ENCODE measurements at places on chromosomes 5 and 9. TPM values are rescaled to one million over a fixed set of nuclear protein-coding genes. Genes with fewer than 3 reads are reported as not detected.

The CCL27 gene
- total RNA-seq: not detected

The LRRC14B gene
- total RNA-seq: not detected

- DNase-seq: no peak
Observed at GRCh38 chr5:179620703-179621350, 2.6 kb downstream of the HNRNPH1 start.

- no peak for DNase-seq
Observed at GRCh38 chr5:1881098-1881572, 1.6 kb downstream of the IRX4 start.

DNA sequence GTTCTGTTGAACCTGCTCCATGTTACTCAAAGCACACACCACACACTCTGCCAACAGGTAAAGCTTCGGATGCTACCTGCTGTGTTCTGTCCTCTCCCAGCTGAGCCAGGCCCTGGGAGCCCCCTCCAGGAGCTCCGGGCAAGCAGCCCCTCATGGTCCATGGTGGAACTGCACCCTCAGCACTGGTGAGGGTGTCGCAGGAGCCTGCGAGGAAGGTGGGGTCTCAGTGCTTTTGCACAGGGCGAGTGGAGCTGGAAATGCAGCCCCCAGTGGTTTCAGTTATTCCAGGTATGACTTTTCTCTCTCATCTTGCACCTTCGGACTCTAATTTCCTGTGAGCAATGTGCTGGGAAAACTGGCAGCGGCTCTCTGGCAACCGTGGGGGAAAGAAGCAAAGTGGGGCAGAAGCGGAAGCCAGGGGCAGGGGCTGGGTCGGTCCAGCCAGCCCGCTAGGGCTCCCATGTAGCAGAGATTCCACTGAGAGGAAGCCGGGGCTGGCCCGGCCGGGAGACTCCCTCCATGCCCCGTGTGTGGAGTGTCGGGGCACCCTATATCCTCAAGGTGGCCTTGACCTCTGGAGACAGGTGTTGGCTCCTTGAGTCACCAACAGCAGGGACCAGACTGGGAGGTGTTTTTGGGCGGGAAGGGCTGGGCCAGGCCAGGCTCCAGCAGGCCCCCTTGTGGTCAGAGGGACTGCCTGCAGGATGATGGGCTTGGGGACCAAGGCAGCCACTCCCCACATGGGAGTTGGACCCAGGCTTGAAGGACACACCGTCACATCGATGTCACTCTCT lies 75.6 kb upstream of the PRSS3 start:
- DNase-seq: no peak

Measured in endothelial cell of umbilical vein (primary cell).